ENCODE measurements at places on chromosomes 5 and 9.

GRCh38 chr5:151222054-151222789, 1.7 kb downstream of the CCDC69 start:
- no peak for DNase-seq

DNA sequence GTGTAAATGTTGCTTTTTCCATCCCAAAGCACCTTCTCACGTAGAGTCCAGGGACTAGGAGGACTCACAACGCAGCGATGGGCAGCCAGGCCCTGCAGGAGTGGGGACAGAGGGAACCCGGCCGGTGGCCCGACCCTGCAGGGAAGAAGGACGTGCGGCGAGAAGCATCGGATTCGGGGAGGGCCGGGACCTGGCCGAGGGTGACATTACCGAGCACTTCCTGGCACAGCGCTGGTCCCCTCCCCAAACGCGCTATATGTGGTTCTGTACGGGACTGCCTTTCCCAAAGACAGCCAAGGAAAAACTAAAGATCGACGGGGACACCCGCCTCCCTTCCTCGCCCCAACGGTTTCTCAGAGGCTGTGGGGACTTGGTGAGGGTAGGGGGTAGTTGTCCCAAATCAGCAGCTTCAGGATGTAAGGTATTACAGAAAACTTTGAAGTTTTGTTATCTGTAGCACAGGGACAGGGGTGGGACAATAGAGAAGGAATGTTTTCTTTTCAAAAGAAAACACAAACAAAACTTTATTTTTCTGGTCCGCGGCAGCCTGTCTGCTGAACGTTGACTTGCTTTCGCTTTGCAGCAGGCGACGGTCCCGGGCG, 887 bp upstream of the MAP3K1 start:
- DNase-seq, result peak; percentile 22

GRCh38 chr5:40030661-40031060, 605.9 kb upstream of the DAB2 start:
- DNase-seq, result no peak

DNA sequence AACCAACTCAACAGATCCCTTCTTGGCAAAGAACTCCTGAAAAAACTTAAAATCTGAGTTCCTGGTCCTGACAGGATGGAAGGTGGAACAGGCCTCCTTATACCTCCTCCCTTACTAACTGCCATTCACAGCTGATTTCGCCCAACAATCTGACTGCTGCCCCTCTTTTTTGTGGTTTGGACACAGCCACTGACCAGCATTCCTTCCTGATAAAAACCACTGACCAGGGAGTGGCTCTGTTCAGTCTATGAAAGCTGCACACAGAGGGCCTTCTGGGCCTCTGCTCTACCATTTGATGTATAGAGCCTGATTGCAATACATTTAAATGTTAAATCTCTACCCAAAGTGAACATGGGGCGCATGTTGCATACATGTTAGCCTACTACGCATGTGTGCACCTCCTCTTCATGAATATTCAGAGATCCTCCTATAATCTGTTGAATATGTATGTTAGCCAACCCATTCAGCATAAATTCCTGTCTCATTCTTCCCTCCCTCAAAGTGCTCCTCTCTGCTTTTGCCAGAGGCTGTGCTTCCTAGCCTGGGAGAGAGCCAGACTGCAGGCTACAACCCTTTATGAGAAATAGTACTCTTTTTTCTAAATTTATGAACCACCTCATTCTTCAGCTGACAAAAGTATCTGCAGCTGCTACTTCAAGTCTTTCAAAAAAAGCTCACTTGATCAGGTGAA, 93.7 kb upstream of the MRPS30 start:
- no peak for DNase-seq

- DNase-seq, result no peak
Observed at GRCh38 chr9:89375191-89375760, 57.0 kb downstream of the SECISBP2 start.

GRCh38 chr9:100554935-100555401, 22.9 kb upstream of the CAVIN4 start:
- DNase-seq, result no peak

DNA sequence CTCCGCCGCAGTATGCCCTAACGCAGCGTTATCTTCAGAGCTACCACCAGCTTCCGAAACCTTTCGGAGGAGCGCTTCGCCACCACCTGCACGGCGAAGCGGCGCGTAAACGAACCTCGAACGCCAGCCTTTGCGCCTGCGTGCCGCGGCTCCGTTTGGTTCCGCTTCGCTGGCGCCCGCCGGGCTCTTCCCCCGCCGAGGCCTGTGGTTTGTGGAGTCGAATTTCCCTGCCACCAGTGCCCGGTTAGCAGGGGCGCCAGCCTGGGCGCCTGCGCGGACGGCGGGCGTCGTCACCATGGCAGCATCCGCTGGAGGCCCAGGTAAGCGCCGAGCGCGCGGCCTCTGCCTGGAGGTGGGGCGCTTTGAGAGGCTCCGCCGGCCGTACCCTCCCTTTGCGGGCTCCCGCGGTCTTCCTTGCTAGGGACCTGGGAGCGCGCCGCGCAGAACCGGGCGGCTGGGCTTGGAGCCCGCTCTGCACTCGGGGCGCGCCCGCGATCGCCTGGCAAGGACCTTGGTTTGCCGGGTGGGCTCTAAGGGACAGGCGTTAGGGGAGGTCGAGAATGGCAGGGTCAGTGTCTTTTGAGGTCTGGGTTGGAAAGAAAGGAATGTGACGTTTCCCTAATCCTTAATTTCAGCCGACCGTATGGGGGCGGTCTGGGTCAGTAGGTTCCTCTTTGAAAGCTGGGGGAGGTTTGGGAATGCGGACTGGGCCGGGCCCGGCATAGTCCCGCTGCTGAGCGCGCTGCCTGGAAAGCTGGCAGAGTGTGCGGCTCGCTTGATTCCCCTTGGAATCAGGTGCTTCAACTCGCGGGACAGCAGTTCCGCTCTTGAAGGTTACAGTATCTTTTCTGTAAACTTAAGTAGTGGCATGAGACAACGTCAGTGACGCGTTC, at the start of gene FAM151B:
Gene FAM151B, plus strand, starts transcription at position 272 of the 893 bp plus-strand sequence. Its CDS starts 24 bp downstream, at position 296.
- DNase-seq, result peak; percentile 76

DNA sequence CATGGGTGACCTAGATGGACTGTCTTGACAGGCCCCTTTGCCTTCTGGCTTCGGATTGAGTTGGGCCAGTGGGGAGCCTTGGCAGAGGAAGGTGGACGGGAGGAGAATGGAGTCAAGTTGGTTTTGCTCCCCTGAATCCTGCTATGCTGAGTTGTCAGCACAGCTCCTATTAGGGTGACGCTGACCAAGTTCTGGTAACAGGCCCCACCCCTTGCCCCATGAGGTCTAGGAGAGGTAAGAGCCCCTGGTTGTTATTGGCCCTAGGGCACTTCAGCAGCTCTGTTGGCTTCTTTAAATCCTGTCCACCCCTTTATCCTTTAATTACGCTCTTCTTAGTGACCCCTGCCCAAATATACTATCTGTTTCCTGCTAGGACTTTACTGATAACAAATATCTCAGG, 39.4 kb upstream of the KIF2A start:
- DNase-seq, result no peak

- no peak for DNase-seq
Observed at GRCh38 chr9:82673919-82674318, 389.0 kb downstream of the RASEF start.

- no peak for DNase-seq
Observed at GRCh38 chr9:95438561-95439357, 78.0 kb downstream of the PTCH1 start.

DNA sequence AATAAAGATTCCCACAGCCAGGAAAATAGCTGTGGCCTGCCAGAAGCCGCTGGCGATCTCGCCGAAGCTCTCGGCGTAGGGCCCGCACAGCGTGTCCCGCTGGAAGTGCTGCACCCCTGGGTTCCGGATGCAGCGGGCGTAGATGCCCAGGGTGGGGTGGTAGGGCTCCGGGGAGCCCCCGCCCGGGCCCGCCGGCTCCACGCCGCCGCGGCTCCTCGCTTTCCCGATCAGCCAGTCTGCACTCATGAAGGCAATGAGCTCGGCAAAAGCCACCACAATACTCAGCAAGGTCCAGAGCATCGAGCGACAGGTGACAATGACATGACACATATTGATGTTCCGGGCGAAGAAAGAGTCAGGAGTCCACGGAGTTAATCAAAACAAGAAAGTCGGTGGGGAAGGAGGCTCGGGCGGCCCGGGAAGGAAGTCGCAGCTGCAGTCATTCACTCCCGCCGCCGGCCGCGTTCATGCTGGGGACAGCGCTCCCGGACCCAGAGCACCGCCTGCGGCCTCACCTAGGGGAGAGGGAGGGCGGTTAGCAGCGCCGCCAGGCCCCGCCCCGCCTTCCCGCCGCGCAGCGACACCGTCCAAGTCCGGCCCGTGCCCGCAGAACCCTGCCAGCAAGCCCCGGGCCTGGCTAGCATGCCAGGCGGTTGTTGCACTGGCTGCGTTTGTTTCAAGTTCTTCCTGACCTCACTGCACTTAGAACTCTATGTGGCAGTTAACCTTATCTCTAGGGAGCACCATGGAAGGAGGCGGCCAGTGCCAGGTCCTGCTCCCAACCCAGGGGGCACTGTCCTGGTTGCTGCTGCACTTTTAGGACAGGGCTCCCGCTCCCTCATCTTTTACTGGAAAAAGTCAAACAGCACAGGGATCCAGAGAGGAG, 138.4 kb downstream of the LHFPL2 start:
- DNase-seq, result no peak

- DNase-seq, result no peak
Observed at GRCh38 chr9:130423272-130423671, 21.5 kb upstream of the ASS1 start.

GRCh38 chr5:172910828-172911627, 48.2 kb upstream of the RPL26L1 start:
- DNase-seq, result peak; percentile 96

GRCh38 chr5:168234133-168234532, 57.3 kb upstream of the WWC1 start:
- no peak for DNase-seq

- DNase-seq, result no peak
Observed at GRCh38 chr5:168204165-168204564, 87.3 kb upstream of the WWC1 start.

DNA sequence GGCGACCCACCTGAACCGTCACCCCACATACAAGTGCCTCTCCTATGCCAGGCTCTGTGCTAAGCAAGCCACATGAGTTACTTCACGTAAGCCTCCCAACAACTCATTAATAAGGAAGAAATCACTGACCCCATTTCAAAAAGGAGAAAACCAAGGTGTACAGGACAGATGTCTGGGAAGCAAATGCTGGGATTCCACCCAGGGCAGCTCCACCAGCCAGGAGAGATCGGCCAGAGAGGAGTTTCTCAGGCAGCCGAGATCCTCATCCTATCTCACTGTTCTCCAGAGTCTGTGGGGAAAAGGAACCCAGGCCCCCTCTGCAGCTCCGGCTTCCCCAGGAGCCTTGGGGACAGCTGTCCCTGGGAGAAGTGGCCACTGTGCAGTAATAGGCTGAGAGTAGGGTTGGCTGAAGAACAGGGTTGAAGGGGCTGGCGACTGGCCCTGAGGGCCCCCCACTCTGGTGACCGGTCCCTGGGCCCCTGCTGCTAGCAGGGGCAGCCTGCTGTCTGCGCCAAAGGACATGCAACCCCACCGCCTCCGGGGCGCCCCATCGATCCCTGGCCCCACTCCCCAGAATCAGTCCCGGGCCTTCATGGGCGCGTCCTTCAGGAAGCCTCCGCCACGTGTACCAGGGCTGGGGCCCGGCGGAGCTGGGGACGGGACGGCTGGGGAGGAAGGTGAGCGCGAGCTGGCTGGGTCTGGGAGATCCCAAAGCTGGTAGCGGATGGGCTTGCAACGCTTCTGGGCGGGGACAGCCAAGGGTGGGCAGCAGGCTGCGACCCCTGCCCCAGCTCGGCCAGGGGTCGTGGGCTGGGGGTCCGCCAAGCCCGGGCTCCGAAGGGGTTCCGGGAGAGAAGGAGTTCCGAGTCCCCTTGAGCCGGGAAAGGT, 44.1 kb upstream of the STXBP1 start:
- no peak for DNase-seq

- DNase-seq, result no peak
Observed at GRCh38 chr5:82749461-82749820, 327.8 kb downstream of the TMEM167A start.

Measured in A549 (cell line).